H1 (cell line): ENCODE measurements at places on chromosomes 2 and 18. TPM values are rescaled to one million over a fixed set of nuclear protein-coding genes. Genes with fewer than 3 reads are reported as not detected.

- DNase-seq, result no peak
These were observed 358.3 kb downstream of the ZNF521 start for GRCh38 chr18:24993628-24994027.

DNA sequence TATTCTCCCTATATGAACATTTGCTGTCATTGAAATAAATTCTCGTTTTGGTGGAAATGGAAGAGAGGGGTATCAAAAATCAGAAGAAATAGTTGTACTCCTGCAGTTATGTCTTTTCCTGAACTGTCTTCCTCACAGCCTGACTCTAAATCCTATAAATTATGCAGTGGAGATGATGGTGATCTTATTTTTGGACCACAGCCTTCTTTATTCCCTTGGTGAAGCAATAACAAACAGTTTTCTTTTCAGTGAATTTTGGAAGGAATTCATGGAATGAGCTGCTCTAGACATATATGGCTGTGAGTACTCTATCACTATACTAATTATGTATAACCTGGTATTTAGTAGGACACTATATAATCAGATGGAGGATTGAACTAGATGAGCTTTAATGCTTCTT lies 1.7 kb upstream of the SLC25A12 start:
- DNase-seq, result no peak

GRCh38 chr18:48605408-48605845 lies 66.6 kb downstream of the CTIF start:
- peak; percentile 73 for DNase-seq

GRCh38 chr2:104487366-104487765 lies 366.5 kb upstream of the POU3F3 start:
- no peak for DNase-seq

The PHLPP1 gene
- total RNA-seq, result 66.3 and 67.4 TPM in 2 replicates
